H9 (cell line): ENCODE measurements at places on chromosomes 1 and 21.

GRCh38 chr1:38166461-38166860 is 119.9 kb upstream of the POU3F1 start:
- no peak for DNase-seq

DNA sequence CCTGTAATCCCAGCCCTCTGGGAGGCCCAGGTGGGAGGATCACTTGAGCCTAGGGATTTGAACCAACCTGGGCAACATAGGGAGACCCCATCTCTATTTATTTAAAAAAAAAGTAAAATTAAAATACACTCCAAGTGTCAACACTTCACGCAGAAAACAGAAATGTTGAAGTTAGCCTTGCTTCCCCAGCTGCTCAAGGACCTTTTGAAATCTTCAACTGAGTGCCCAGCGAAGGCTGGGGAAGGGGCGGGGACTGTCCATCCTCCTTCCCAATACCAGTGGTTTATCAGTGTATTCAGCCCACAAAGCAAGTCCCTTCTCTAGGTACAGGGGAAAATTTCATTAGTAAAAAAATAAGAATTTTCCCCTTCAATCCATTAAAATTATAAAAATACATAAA is 2.2 kb upstream of the DNAJC28 start:
- no peak for DNase-seq

DNA sequence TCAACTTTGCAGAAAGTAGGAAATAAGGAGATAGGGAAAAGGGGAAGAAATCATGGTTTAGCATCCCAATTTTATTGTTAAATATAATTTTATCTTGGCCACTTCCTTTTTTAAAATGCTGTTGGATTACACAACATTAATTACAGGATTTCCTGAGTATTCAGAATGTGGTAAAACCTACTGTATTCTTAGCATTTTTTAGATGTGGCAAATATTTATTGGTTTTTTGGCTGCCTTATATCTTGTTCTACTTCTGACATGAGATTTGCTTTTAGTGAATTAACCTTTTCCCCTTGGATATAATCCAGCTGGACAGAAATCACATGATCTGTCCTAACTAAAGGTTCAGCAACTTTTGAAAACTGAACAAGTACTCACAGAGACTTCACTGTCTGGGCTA is 104.9 kb downstream of the PTGS2 start:
- DNase-seq = no peak

- DNase-seq = no peak
Measured at GRCh38 chr1:54872036-54872331, 15.0 kb downstream of the DHCR24 start.

- no peak for DNase-seq
Measured at GRCh38 chr1:4682607-4683220, 28.3 kb downstream of the AJAP1 start.

GRCh38 chr1:109148987-109149561 is 35.2 kb downstream of the ELAPOR1 start:
- DNase-seq = no peak

DNA sequence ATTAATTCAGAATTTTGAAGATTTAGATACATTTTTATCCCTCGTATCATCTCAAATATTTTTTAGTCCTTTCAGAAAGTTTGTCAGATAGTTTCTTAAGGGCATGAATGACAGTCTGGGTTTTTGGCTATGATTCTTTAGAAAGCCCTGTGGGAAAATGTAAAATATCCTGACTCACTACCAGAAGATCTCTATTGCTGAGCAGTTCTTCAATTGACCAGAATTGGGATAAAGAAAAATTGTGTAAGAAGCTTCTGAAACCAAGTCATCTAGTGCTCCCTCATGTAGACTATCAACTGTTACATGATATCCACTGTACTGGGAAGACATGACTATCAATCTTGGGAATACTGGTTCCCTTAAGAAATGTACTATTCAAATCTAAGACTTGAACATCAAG is 608.3 kb upstream of the CHRM3 start:
- no peak for DNase-seq

DNA sequence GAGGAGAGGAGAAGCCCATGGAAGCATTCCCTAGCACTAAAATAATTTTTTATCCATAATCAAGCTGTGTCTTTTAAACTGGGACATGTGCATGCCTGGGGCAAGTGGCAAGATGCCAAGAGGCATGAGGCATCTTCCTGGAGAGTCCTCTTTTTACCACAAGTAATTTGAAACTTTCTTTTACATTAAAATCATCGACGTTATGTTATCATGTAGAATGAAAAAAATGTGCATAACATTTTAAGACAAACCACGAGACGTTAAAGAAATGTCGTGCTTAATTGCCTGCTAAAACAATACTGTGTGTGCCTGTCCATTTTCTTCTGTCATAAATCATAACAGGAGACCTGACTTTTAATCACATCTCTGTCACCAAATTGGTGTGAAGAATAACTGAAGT is 1.5 kb downstream of the STYXL2 start:
- no peak for DNase-seq

- DNase-seq = peak; percentile 55
Measured at GRCh38 chr1:54273795-54274163, 73.8 kb downstream of the MRPL37 start.

GRCh38 chr1:63122079-63122478 is 200.3 kb upstream of the FOXD3 start:
- DNase-seq = no peak

- peak; percentile 80 for DNase-seq
Measured at GRCh38 chr1:48817505-48818114, 40.9 kb upstream of the BEND5 start.

- DNase-seq = no peak
Measured at GRCh38 chr1:147781056-147781471, 20.7 kb upstream of the GJA5 start.

- DNase-seq = no peak
Measured at GRCh38 chr21:42299324-42300044, 15.7 kb downstream of the TFF3 start.

GRCh38 chr1:41874151-41874719 is 44.5 kb downstream of the HIVEP3 start:
- DNase-seq = no peak

DNA sequence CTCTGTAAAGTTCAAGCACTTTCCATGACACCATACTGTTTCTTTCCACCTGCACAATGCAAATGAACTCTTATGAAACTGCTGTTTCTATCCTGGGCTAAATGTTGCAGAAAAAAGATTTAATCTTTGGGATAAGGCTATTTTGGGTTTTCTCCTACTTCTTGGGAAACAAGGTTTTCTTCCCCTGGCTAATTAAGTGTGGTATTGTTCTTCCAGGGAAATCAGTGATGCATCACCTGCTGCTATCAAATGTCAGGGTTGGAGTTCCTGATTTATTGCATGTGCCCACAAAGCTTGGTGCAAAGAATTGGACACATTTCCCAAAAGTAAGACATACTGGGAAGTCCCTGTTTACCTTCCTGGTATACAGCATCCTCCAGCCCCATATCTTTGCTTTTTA is 6.0 kb upstream of the RGS4 start:
- no peak for DNase-seq

- no peak for DNase-seq
Measured at GRCh38 chr1:5564578-5565257, 427.5 kb downstream of the NPHP4 start.

DNA sequence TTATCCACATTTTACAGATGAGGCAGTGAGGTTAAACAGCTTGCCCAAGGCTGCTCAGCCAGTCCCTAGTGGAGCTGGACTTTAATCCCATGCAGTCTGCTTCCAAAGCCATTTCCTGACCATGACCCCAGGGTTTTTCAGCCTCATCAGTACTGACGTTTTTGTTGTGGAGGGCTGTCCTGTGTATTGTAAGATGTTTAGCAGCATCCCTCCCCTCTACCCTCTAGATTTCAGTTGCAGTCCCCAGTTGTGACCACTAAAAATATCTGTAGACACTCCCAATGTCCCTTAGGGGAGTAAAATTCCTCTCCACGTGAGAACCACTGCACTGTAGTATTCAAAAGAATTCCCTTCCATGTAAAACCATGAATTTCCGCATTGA is 30.2 kb upstream of the C1orf105 start:
- DNase-seq = no peak

- peak; percentile 34 for DNase-seq
Measured at GRCh38 chr1:95742591-95743089, 508.6 kb downstream of the RWDD3 start.

DNA sequence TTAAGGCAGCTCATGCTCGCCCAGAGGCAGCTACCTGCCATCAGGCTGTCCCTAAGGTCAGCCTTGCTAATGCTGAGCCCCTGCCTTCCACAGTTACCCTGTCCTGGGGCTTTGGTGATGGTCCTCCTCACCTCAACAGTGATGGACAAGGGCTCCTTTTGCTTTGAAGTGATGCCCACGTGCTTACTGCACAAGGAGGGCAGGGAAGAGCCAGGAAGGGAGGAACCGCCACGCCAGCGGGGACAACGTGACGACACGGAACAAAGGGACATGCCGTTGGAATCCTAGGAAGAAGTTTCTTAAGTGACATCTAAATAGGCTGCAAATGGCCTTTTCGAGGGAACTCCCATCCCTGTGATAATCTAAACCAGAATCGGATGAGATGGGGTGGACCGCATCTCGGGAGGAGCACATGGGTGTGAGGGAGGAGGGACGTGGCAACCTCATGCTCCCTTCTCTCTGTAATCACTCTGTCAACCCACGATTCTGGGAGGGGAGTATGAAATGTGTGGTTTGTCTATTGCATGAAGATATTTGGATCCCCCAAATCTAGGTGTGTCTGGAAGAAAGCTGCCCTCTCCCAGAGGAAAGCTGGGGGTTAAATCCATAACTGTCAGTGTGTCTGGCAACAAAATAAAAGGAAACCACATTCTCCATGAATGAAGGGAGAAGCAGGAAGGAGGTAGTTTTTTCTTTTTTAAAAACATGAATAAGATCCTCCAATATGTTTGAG is 110.9 kb upstream of the IRF2BP2 start:
- no peak for DNase-seq

DNA sequence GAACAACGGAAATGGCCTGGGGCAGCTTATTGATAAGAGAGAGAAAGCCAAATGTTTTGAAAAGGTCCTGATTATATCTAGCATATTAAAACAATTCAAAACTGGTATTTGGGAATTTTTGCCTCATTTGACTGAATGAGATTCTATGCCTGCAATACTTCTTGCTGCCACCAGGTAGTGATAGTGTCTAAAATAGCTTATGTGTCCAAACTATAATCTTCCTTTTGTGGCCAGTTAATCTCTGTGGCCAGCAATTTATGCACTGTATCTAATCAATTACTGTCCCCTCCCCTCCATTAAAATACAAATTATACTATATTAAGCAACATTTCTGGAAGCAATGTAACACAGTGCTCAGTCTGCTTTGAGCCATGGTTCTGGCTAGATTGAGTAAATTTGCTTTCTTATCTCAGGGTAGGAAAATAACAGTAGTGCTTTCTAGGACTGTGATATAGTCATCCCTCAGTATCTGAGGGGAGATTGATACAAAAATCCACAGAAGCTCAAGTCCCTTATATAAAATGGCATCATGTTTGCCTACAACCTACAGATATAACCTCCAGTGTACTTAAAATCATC is 91.8 kb downstream of the FOXD2 start:
- no peak for DNase-seq

DNA sequence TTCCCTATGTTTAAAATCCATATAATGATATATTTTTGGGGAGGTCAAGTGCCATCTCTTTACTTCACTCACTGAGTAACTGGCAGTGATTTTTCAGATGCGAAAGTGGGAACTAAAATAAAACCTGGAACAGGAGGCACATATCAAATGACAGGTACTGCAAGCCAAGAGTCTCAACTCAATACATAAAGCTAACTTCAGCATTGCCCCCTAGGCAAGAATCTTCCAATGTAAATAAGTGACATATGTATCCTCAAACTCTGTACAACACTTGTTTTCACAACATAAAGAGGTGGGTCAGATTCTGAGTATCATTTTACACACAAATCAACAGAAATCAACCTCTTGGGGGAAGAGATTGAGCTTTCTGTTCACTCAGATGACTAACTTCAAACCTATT is 18.1 kb downstream of the DCAF8 start:
- DNase-seq = no peak

- no peak for DNase-seq
Measured at GRCh38 chr1:196464480-196464941, 143.7 kb downstream of the KCNT2 start.

- no peak for DNase-seq
Measured at GRCh38 chr1:211915924-211916323, 85.4 kb upstream of the LPGAT1 start.

- no peak for DNase-seq
Measured at GRCh38 chr1:14800500-14801076, 202.1 kb downstream of the KAZN start.
